ENCODE measurements at places on chromosomes 1 and 21.

DNA sequence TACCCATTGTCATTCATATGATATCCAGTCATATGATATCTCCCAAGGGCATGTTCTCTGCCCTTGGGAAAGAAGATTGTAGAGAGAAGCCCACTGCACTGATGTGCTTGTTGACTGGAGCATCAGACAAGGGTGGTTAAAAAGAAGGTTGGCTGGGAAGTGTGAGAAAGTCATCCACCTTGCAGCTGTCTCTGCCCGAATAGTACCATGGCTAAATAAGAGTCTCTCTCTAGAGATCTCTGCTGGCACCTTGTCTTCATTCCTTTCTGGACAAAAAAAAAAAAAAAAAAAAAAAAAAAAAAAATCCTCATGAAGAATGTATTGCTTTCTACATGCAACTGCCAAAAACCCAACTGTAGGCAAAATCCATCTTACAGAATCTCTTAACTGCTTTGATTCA is 349.7 kb upstream of the ESRRG start:
- no peak for DNase-seq

DNA sequence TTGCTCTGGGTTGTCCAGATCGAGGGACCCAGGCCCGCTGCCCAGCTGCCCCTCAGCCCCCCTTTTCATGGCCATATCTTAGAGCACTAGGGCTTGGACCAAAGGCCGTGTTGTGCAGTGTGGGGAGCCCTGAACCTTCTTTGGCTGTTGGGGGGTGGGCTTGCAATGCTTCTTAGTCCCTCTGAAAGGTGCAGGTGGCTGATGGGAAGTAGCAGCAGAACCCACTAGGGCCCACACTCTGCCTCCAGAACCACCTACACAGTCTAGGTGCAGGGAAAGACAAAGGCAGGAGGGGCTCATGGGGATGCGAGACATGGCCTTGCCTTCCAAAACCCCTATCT is 2.3 kb upstream of the HPCA start:
- no peak for DNase-seq

- no peak for DNase-seq
Measured at GRCh38 chr1:212692774-212693644, 6.6 kb downstream of the BATF3 start.

DNA sequence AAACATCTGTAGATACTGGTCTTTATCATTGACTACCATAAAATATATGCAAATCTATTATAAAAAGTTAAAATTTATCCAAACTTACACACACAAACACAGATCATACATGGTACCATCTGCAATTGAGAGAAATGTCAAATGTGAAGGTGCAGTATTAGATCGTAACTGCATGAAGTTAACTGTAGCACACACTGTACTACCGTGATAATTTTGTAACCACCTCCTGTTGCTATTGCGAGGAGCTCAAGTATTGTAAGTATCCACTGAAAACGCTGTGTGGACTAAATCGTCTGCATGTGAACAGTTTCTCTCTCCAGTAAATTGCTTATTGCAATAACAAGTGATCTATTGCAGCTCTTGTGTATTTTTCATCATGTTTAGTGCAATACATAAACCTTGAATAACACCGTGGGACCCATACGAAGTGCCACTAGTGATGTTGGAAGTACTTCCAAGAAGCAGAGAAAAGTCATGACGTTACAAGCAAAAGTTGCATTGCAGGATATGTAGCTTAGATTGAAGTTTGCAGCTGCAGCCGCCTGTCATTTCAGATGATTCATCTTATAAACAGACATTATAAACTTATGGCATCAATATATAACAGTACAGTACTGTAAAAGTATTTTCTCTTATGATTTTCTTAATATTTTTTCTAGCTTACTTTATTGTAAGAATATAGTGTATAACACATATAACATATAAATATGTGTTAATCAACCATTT is 172.9 kb downstream of the SDCCAG8 start:
- no peak for DNase-seq

- DNase-seq: no peak
Measured at GRCh38 chr21:37483776-37484175, 117.2 kb downstream of the DYRK1A start.

DNA sequence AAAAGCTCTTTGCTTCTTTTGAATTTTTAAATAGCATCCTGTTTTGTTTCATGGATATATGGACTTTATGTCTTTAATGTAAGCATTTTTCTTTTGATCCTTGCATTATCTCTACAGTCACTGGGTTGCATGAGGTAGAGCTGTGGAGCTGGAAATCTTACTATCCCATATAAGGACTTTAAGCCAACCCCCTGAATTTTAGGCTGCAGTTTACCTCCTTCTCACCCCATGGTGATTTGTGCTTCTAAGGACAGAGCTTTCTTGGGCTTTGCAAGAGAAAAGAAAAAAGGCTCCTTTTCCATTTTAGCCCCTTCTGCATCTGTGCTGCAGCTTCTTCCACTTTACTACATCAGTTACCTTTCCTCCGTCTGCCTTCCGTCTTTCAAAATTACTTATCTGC is 373.8 kb downstream of the HHAT start:
- DNase-seq: no peak

DNA sequence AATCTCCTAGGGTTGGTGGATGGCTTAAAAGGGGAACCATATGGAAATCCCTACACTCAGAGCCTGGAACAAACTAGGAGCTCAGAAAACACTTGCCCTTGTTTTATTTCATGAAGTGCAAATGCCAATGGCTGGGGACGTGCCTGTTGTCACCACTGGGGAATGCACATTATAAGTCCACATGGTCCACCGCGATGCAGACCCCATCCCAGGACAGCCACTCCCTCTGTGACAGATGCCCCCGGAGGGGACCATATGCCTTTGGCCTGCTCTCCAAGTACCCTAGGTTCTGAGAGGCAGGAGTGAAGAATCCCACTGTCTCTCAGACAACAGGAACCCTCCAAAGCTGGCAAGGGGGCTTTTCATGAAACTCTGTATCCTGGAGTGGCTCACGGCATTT is 42.3 kb downstream of the LRP8 start:
- DNase-seq: no peak

DNA sequence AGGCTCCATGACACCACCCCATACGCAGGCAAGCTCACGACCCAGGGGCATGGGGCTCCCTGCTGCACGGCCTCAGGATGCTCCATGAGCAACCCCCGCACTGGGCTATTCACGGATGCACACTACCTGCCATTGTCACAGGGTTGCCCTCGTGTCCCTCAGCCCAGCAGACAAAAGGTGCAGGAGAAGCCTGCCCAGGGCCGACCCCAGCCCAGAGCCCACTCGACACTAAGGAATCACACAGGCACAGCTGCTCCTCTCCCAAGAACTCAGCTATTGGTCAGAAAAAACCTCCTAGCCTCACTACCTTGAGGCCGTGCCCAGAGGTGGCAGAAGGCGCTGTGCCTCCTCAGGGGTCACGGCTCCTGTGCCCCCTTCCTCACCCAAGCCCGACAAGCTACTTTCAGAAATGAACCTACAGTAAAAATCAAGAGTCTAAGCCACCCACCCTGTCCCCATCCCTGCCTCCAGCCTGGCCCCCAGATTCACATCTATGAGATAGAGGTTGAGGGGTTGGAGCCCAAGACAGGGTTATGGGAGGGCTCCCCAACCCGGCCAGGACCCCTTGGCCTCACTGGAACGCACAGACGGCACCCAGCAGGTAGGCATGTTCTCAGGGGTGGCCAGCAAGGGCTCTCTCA is 6.4 kb upstream of the SPATC1L start:
- no peak for DNase-seq
